Renal cortex interstitium (tissue), 15 donors: ENCODE measurements at places on chromosomes 16 and 17. TPM values are rescaled to one million over a fixed set of nuclear protein-coding genes. Genes with fewer than 3 reads are reported as not detected.

DNA sequence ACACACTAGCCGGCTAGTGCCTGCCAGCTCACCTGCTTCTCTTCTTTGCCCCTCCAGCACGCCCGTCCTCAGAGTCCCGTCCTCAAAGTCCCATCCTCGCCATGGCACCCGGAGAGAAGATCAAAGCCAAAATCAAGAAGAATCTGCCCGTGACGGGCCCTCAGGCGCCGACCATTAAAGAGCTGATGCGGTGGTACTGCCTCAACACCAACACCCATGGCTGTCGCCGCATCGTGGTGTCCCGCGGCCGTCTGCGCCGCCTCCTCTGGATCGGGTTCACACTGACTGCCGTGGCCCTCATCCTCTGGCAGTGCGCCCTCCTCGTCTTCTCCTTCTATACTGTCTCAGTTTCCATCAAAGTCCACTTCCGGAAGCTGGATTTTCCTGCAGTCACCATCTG is 3.6 kb downstream of the SCNN1G start:
- no peak for DNase-seq

DNA sequence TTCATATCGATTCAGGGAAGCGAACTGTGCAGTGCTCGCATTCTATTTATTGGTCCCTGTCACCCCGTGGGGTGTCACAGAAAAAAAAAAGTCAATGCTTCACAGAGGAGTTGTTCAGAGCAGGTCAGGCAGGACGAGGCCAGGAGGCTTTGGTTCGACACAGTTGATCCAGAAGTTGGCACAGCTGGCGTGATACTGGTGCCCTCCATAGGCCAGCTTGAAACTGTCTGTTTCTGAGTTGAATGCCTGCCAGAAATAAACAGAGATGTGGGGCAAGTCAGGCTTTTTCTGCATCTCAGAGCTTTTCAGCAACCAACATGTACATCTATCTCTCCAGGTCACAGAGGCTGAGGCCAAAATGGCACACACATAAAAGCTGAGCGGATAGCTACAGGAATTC is 29.1 kb downstream of the DUSP14 start:
- no peak for DNase-seq

- no peak for DNase-seq
These were observed 7.7 kb downstream of the BCAR1 start for GRCh38 chr16:75243667-75244224.

DNA sequence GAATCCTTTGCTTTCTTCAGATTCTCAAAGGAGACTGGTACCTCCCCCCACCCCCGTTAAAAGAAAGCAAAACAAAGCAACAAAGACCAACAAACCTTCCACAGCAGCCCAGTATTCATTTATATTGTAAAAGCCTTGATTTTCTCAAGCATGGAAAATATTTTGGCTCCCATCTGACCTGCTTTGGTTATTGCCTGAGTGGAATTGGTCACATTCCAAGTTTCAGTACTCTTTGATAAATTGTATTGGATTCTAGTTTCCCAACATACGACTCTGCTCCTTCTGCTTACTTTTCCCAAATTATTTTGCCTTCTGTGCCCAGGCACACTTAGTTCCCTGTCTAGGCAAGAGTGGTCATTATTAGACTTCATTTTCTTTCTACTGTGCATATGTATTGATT is 1.3 kb downstream of the ABCC11 start:
- no peak for DNase-seq

BRIP1 gene
- 11.2 TPM for polyA plus RNA-seq

DNA sequence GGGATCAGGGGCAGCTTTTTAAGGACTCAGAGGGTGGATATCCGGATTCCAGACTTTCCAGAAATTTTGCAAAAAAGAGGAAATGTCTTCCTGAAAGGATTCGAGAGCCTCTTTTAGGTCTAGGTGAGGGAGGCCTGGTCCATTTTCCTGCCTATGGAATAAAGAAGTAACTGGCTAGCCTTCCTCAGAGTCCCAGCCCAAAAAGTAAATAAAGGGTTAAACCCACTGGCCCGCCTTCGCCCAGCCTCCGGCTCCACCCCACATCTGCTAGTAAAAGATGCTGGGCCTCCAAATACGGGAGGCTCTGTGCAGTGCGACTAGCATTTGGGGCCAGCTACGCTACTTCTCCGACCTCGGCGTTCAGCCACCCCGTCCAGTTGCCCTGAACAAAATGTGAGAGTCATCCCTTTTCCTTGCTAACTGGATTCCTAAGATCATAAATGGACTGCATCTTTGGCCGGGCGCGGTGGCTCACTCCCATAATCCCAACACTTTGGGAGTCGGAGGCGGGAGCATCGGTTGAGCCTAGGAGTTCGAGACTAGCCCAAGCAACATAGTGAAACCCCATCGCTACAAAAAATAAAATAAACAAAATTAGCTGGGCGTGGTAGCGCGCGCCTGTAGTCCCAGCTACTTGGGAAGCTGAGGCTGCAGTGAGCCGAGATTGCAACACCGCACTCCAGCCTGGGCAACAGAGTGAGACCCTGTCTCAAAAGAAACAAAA is 824 bp upstream of the MPP2 start:
- no peak for DNase-seq

- no peak for DNase-seq
These were observed 15.2 kb downstream of the IL34 start for GRCh38 chr16:70661534-70661917.

DNA sequence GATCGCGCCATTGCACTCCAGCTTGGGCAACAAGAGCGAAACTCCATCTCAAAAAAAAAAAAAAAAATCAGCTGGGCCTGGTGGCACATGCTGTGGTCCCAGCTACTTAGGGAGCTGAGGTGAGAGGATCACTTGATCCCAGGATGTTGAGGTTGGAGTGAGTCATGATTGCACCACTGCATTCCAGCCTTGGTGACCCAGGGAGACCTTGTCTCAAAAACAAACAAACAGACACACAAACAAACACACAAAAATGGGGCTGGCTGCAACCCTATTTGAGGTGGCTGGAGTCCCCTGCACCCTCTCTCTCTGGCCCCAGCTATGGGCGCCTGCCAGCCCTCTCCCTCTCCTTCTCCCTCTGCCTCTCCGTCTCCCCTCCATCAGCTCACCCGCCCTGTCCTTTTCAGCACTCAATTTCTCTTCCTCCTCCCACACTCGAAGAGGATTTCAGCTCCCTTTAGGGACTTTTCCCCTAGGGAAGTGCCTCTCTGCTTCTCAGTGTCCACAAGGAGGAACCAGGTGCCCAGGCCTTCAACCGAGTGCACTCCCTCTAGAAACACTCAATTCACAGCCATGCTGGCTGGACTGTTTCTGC is 17.5 kb upstream of the TFAP4 start:
- no peak for DNase-seq

DNA sequence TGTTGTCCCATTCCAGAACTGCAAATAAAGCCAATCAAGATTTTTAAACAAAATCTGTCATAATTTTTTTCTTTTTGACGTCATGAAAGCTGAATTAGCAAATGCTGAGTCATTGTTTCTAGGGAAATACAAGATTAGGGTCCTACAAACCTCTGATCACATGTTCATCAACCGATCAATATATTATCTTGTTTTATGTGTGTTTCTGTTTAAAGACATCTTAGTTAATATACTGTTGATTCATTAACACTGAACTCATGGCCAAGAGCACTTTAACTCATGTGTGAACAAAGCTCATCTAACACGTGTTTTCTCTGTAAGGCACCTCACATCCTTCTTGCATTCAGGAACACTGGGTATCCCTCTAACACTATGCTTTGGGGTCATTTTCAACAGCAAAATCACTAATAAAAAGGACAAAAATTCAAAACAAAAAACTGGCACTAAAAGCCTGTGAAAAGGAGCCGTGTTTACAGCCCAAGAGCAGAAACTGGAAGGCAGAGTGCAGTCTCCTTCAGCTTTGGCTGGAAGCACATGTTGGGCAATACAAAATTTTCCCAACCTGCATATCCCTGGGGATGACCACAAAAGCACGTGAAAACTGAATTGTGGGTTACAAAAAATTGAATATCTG is 102.5 kb downstream of the PARN start:
- DNase-seq = no peak

- no peak for DNase-seq
These were observed 189.7 kb downstream of the SNX29 start for GRCh38 chr16:12166271-12166670.

DNAAF8 gene
- 2.1 TPM for polyA plus RNA-seq

MYO15A gene
- polyA plus RNA-seq = 5.9 TPM

DNA sequence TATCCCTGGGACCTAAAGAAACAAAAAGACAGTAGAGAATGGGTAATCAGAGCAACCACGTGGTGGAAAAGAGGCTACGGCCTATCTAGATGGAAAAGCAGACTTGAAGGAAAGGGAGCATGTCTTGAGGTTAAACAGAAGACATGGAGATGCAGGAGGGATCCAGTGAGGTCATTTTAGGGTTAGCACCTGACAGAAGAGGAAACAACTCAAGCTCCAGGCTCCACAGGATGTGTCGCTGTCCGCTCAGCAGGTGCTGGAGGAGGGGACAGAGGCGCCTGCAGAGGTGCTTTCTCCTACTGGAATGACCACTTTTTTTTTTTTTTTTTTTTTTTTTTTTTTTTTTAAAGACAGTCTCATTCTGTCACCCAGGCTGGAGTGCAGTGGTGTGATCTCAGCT is 47.5 kb upstream of the CLEC3A start:
- DNase-seq = no peak

UMOD gene
- polyA plus RNA-seq = 133 TPM

- no peak for DNase-seq
These were observed 10.5 kb downstream of the OSBPL7 start for GRCh38 chr17:47810901-47811635.

- no peak for DNase-seq
These were observed 76.9 kb downstream of the NF1 start for GRCh38 chr17:31171701-31172100.

RHBDL1 gene
- 0.84 TPM for polyA plus RNA-seq

DNA sequence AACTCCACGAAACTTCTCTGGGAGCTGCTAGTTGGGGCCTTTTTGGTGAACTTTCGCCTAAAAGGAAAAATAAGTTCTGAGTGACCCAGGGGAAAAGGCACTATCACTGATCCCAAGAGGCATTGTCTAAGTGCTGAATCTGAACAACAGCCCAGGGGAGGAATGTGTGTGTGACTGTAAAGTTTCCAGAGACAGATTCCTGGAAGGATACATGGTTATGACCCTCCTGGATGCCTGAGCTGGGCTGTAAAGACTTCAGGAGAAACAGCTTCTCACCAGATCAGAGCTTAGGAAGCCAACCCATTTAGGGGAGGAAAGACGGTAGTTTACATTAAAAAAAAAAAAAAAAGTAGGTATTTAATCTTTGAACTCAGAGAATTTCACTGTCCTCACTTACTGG is 20.2 kb downstream of the HIGD1B start:
- DNase-seq = no peak

DNA sequence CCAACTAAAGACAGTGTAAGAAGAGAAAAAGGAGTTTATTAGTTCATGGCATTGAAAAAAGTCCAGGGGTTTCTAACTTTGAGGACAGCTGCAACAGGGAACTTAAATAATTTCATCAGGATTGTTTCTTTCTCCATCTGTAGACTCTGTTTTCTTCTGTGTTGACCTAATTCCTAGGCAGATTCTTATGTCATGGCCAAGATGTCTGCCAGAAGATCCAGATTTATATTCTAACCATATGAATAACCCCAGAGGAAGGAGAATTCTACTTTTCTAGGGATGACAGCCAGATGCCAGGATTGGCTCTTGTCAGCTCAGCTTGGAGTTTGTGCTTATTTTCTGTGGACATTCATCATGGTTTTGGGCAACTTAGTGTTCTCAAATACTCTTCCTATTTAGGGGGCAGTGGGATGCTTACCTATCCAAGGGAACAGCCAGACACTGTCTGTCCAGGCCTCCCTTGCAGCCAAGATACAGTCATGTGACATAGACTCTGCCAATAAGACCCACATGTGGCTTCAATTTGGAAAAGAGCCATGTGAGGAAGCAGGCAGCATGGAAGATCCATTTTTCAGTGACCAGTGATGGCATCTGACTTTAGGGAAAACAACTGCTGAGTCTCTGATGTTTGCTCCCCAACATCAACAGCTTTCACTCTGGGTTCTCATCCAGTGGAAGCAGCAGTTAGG is 18.2 kb downstream of the PCTP start:
- no peak for DNase-seq

TLE7 gene
- polyA plus RNA-seq = not detected

DNA sequence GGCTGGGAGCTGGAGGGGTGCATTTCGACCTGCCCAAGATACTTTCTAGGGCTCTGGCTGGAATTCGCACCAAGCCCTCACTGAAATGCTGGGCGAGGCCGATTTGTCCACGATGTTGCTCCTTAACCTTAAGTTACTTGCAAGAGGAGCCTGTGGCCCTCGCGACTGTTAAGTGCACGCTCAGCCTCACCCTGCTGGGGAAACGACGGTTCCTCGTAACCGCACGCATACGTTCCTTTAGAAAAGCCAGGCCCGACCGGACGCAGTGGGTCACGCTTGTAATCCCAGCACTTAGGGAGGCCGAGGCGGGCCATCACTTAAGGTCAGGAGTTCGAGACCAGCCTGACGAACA is 607 bp upstream of the NCOR1 start:
- DNase-seq = no peak

DNA sequence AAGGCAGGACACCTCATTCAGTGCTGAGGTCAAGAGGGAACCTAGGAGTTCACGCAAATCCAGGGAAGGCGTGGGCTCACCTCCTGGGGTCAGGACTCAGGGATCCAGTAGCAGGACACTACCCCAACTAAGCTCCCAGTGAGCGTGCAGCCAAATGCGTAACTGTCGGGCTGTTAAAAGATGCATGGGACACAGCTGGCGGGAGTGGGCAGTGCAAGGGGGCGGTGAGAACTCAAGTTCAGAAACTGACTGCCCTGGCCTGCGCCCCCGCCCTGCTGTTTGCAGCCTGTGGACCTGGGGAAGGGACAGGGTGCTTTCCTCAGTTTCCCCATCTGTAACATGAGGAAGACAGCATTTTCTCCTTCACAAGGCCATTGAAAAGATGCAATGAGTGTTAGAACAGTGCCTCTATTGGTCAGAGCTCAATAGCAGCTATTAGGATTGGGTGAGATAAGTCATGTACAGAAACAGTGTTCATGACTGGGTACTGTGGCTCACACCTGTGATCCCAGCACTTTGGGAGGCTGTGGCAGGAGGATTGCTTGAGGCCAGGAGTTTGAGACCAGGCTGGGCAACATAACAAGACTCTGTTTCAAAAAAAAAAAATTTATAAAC is 20.2 kb downstream of the CDIPT start:
- no peak for DNase-seq
